ENCODE measurements at places on chromosomes 2 and 18.

DNA sequence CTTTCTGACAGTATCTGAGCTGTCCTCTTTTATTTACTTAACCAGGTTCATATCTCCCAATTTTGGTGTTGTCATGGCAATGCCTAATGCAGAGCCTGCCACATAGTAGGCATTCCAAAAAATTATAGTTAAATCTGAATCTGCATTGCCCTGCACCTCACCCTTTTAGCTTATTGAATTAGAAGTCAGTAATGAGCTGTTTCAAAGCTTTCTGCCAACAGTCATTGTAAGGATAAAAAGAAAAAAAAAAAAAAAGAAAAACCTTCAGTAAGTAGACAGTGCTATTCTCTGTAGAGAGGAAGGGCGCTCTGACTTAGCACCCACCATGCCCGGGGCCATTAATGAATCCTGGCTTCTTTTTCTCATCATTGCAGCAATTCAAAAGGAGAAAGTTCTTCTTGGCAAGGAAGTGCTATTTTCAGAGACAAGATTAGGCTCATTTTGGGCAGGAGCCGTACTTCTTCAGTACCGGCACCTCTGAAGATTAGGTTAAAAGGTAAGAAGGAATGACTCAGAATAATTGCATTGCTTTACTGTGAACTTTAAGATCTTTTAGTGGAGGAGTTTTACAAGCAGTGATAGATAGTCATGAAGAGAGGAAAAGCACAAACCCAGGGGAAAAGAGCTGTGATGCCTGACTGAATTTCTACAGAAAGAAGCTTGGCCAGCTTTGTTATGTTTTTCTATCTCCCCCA lies 2041.2 kb upstream of the PIK3C3 start:
- DNase-seq = no peak

DNA sequence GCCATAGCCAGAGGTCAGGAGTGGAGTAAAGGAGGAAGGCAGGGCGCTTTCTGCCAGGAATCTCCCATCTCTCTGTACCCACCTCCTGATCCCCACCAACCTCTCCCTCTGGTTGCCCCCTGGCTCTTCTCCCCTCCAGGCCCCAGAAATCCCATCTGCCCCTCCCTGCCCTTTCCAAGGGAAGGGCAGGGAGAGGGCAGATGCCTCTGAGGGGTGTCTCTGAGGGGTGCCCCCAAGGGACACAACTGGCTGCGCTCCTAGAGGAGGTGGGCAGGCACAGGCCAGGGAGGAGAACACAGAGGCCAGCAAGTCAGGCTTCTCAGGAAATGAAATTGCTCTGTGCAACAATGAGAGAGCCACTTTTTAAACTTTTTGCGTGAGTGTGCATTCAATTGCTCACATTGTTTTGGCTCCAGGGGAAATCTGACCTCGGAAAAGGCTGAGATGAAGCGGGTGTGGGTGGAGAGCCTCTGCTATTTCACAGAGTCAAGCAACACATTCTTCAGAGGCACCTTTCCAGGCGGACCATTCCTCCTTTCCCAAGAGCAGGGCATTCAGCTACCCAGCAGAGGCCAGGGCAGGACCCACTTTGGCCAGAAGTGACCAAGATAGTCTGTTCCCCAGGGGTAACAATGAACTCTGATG lies 125.5 kb downstream of the SMAD7 start:
- no peak for DNase-seq

GRCh38 chr2:31877008-31877407 lies 133.8 kb downstream of the MEMO1 start:
- no peak for DNase-seq

- no peak for DNase-seq
Observed at GRCh38 chr2:103003750-103004260, 242.0 kb downstream of the TMEM182 start.

DNA sequence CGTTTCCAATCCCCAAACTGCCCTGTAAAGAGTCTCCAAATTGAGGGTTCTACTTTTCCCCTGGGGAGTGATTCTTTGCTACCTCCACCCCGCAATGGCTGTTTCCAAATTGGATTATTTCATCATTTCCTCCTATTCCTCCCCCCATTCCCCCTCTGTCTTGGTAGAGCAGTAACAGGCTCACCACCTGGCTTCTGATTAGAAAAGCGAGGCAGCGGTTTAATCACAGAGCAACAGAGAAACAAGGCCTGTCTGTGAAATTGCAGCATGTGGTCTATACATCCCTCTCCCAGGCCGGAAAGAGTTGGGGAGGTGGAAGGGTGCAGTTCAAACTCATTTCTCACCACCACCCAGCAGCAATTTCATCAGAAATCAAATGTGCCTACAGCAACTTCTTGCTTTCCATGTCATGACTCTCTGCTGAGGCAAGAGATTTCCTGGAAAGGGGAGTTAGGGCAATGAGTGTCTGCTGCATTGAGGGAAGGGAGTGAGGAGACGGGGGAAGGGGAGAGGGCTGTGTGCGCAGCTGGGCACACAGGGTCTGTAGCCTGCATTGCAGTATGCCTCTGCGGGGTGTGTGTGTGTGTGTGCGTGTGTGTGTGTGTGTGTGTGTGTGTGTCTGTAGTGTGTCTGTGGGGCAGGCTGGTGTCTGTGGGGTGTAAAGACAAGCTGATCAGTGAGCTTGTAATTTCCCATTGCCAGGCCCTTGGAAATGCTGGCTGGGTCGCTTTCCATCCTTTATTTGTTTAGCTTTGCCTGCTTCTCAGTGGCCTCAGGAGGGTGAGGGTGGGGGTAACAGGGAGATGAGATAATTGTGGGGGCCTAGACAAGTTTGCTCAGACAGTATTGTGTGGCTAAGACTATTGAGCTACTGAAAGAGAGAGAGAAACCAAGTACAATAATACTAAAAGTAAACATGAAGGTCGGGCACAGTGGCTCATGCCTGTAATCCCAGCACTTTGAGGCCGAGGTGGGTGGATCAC lies 13.5 kb upstream of the IGFBP2 start:
- DNase-seq = peak; percentile 57

All from NCI-H748 treated with DMSO at 0.1 percent for 48 hours (cell line).